ENCODE measurements at places on chromosomes 4 and X.

- no peak for DNase-seq
Observed at GRCh38 chr4:106063009-106063408, 167.7 kb downstream of the NPNT start.

DNA sequence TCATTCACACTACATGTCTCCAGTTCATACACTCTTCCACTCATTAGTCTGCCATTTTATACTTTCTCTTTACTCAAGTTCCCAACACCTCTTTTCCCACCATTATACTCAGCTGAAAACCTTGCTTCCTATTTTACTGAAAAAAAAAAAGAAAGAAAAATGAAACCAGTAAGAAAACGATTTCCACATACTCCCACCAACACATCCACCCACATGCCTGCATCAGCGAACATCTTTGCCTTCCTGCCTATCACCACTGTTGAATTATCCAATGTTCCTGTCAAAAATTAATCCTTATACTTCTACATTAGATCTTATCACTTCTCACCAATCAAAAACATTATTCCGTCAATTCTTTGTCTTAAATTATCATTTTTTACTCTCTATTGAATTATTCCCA, 188.1 kb upstream of the FAM241A start:
- no peak for DNase-seq

- DNase-seq = no peak
Observed at GRCh38 chr4:158786121-158786601, 17.3 kb downstream of the FNIP2 start.

- DNase-seq = no peak
Observed at GRCh38 chr4:74230902-74231499, 73.1 kb downstream of the MTHFD2L start.

GRCh38 chr4:73341454-73341853, 62.6 kb upstream of the ALB start:
- DNase-seq = peak; percentile 16

DNA sequence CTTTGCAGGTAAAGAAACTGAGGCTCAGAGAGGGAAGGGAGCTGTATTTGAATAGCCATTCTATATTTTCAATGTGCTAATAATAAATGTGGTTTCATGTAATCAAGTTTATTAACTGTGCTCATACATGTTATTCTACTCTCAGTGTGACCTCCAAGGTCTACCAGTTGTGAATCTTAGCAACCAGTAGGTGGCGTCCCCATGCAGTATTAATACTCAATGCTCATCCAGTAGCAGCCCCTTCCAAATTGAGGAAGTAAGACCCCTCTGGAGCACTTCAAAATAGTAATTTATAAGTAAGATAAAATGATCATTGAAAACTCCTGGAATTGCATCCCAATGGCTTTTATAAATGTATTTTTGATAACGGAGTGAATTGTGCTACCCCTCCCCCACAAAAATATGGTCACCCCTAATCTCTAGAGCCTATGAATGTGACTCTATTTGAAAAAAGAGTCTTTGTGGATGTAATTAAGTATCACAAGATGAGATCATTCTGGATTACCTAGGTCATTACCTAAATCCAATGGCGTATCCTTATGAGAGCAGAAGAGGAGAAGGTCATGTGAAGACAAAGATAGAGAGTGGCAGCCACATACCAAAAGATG, 20.4 kb upstream of the SEPSECS start:
- no peak for DNase-seq

DNA sequence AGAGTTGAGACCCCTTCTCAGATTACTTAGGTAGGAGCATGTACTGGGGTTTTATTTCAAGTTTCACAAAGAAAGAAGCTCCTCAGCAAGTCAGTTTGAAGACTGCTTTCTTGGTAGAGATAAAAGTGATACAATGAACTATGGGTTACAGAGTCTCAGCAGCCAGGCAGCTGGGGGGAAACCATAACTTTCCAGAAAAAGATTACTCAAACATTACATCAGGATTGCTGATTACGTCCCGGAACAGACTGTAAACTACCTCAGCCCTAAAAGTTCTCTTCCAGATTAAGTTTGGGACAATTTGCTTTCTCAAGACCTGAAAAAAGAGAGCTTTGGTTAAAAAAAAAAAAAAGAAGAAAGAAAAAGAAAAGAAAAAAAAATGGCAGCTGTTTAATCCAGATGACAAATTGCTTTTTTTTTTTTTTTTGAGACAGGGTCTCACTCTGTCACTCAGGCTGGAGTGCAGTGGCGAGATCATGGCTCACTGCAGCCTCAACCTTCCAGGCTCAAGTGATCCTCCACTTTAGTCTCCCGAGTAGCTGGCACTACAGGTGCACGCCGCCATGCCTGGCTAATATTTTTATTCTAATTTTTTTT, 16.6 kb downstream of the SAT1 start:
- DNase-seq = no peak

- DNase-seq = no peak
Observed at GRCh38 chrX:44817029-44817428, 26.8 kb upstream of the DUSP21 start.

DNA sequence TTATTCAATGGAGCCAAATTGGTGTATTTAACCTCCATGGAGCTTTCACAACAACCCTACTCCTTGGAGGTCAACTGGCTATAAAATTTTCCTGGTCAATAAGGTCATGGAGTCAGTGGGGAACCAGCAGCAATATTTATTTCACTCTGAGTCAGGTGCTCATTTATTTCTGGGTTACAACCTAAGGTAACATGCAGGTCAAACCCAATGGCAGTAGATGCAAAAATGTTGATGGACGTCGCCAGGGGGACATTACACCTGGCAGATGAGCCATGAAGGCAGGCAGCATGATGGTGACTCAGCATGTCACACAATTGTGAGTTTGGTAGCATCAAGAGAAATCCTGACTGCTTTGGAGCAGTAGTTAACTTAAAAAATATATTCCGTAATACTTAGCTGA, 514.1 kb downstream of the IL15 start:
- DNase-seq = no peak

DNA sequence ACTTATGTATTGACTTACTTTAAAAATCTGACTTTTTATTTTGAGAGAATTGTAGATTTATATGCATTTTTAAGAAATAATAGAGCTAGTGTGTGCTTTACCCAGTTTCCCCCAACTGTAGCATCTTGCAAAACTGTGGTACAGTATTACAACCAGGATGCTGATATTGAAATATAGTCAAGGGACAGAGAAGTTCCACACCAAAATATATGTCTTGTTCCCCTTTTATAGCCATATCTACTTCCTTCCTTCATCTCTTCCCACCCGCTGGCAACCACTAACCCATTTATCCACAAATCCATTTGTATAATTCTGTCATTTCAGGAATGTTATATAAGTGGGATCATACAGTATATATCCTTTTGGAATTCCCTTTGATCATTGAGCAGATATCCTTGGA, 16.8 kb downstream of the KDM6A start:
- DNase-seq = no peak

DNA sequence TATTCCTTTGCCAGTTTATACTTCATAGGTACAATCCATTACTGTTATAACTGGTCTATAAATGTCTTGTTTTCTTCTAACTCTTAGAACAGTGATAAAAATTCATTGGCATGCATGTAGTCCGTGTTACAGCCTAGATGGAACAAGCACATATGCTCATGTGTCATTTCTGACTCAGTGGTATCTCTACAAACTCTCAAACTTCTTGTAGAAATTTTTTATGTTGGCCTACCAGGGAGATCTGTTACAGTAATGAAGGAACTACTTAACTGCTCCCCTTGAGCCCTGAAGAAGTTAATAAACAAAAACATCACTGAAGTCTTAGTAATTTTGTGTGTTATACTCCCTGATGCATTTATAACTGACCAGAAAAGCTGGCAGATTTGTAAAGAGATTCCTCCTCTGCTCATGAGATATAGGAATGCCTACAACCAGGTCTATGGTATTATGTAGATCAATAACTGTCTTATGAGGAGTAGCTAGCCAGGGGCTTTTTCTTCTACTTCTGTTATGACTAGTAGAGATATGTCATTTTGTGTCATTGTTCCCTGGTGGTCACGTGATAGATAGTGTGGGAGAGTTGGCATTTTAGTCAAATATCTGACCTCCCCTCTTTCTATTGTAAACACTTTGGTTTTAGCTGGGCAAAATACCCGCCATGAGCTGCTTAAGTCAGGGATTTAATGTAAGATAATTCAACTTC, 53.7 kb upstream of the FAAH2 start:
- no peak for DNase-seq

- DNase-seq = no peak
Observed at GRCh38 chr4:101125045-101125942, 222.0 kb downstream of the PPP3CA start.

- DNase-seq = no peak
Observed at GRCh38 chrX:28888416-28888815, 301.2 kb downstream of the IL1RAPL1 start.

DNA sequence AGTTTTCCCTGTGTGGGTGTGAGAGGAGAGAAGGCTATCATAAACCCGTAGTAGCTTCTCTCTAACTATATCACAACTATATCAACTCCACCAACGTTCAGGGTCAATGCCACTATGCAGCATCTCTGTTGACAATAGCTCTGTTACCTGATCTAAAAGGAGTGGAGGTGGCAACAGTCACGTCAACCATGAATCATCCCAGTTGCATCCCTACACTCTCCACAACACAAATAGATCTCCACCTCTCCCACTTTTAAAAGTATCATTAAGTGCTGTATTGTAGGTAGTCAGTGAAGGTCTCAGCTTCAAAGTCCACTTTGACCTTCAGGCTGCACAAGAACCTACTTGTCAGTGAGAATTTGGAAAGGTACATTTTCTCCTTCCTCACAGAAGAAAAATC, 600.5 kb upstream of the GRIA3 start:
- DNase-seq = no peak

GRCh38 chr4:3013839-3014350, 50.5 kb downstream of the GRK4 start:
- no peak for DNase-seq

GRCh38 chrX:7503251-7503650, 339.7 kb upstream of the VCX start:
- DNase-seq = no peak

GRCh38 chrX:78322863-78323262, 4.5 kb downstream of the CYSLTR1 start:
- no peak for DNase-seq

GRCh38 chr4:21921526-21922180, 26.9 kb downstream of the KCNIP4 start:
- no peak for DNase-seq

DNA sequence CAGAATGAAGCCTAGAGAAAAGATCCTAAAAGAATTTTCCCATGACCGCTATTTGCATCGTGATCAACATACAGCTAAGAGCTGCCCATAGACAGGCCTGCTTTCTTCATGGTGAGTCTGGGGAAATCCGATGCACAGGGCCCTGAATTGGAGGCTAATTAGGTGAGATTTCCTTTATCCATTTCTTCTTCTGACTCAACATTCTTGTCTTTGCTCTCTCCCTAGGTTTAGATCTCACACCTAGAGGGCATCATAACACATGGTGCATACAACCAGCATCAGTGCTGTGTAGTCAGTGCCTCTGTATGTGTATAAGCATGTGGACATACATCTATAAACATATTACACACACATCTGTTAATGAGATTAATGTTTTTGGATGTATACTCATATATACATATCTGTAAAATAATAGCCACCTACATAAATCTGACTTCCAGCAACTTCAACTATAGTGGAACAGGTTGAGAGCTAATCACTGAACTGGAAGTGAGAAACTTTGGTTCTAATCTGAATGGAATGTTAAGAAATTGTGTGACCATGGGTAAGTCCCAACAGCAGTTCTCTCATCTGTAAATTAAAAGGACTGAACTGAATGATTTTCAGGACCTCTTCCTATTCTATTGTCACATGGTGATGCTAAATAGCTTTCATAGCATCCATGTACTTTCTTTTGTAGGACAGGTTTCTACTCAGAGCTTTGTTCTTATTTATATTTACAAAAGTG, 17.5 kb downstream of the GATB start:
- DNase-seq = no peak
